ENCODE measurements at places on chromosomes 13 and 19.

DNA sequence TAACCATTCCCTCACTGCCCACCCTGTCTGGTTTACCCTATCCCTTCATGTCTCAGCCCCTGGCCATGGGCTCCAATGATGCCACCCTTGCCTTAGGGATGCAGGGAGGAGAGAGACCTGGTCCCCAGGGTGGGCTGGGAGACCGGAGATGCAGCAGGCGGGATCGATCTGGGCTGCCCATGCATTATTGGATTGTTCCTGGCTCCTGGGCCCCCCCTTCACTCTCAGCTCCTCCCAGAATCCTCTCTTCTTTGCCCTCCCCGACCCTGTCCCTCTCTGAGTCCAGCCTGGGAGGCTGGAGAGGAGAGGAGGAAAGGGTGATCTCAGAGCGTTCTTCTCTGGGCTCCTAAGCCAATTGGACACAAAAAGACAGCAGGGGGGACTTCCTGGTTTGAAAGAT lies 5.8 kb downstream of the KASH5 start:
- peak; percentile 22 for DNase-seq

DNA sequence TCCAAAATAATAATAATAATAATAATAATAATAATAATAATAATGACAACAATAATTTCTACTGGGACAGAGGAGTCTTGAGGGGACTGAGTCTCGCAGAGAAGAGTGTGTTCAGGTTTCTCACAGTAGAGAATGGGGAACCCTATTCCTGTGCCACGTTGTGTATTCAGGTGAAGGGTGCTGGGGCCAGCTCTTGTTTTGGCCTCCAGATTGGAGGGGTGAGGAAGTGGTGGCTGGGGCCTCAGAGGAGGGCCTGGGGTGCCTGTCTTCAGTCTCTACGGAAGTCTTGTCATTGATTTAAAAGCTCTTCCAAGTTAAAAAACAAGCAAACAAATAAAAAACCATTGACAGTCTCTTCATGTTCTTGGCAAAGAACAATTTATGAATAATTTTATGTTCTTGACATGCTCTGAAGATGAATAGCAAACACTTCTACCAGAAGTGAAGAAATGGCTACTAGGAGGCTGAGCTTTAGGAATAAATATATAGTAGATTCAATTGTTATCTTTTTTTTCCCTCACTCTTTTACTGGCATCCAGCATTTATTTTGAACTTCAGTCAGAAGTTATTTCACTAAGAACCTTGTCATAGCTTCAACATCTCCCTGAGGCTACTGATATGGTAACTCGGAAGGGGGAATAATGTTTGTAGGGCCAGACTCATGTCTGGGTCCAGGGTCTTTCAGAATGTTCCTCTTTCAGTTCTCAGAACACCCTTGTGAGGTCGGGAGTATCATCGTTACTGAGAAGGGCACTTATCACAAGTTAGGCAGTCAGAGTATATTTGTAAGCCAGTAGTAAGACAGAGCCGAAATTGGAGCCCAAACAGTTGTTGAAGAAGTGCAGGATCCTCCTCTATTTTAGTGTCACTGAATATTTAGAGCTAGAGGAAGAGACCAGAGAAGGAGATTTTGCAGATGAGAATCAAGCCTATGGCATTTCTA lies 13.1 kb downstream of the LRCH1 start:
- DNase-seq = no peak

- no peak for DNase-seq
Observed at GRCh38 chr13:102651392-102651791, 43.5 kb downstream of the METTL21C start.

DNA sequence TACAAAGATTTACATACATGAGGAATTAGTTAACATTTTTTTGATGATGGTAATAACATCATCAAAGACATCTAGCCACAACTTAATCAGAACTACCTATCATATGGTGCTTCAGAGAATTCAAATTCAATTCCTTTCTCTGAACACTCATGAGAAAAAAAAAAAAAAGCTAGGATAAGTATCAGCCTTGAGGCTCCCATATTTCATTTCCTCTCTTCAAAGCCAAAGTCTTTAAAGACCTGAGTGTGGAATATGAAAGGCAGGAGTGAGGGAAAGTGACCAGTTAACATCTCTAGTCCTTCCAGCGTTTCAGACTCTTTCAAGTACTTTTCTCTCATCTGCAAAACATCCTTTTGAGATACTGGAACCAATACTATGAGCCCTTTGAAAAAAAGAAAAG lies 137.5 kb downstream of the DCLK1 start:
- DNase-seq = no peak

DNA sequence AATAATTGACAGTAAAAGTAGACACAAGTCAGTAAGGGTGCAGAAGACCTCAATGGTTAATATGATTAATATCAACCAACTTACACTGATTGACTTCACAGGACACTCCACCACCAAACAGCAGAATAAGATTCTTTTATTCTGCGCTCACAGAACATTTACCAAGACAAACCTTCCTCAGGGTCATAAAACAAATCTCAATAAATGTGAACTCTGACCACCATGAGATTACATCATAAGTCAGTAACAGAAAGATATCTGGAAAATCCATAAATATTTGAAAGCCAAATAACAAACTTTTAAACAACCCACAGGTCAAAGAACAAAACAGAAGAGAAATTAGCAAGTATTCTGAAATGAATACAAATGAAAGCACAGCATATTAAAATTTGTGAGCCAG lies 99.7 kb downstream of the SPACA7 start:
- DNase-seq = no peak

- peak; percentile 28 for DNase-seq
Observed at GRCh38 chr19:46786236-46787039, 2.0 kb downstream of the SLC1A5 start.

GRCh38 chr13:75651013-75651412 lies 14.9 kb downstream of the LMO7 start:
- DNase-seq = no peak

DNA sequence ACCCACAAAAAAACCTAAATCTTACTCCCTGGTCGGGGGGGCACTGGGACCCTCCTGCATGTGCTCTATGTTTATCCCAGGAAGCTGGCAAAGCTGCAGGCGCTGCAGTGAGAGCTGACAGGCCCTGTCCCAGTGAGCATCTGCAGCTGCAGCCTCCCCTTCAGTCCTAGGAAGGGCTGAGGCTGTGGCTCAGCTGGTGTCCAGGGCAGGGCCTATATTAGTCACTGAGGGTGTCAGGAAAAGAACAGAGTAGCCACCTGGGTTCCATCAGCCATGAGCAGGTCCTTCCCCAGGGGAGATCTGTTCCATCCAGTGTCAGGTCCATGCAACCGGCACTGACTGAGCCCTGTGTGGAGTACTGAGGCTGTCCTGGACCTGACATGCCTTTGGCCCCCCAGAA lies 120.5 kb downstream of the TNFRSF19 start:
- no peak for DNase-seq

- DNase-seq = no peak
Observed at GRCh38 chr13:36829753-36830152, 10.7 kb downstream of the RFXAP start.

DNA sequence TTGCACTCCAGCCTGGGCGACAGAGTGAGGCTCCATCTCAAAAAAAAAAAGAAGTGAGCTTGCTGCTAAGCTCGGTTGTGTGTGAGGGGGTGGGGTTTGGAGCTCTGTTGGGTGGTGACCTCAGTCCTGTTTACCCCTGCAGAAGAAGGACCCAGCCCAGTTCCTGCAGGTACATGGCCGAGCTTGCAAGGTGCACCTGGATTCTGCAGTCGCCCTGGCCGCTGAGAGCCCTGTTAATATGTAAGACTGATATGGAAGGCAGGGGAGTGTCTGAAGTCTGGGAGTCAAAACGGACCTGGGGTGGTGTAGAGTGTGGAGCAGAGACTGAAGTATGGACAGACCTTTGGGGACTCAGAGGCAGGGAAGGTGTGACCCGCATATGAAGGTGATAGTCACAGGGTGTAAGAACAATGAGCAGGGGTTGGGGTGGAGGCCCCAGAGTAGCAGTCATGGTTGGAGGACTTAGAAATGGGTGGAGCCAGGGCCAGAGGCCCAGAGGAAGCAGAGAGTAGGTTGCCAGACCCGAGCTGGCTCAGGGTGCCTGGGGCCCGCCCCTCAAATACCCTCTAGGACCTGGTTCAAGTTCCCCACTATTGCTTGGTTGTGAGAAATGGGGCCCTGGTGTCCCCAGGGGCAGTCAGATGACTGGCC lies 13.2 kb downstream of the CLASRP start:
- no peak for DNase-seq

- DNase-seq = no peak
Observed at GRCh38 chr19:40358773-40359172, 10.3 kb downstream of the PLD3 start.

GRCh38 chr19:14471436-14472187 lies 3.5 kb downstream of the PTGER1 start:
- DNase-seq = no peak

GRCh38 chr13:110258876-110259631 lies 47.9 kb downstream of the COL4A1 start:
- DNase-seq = no peak

DNA sequence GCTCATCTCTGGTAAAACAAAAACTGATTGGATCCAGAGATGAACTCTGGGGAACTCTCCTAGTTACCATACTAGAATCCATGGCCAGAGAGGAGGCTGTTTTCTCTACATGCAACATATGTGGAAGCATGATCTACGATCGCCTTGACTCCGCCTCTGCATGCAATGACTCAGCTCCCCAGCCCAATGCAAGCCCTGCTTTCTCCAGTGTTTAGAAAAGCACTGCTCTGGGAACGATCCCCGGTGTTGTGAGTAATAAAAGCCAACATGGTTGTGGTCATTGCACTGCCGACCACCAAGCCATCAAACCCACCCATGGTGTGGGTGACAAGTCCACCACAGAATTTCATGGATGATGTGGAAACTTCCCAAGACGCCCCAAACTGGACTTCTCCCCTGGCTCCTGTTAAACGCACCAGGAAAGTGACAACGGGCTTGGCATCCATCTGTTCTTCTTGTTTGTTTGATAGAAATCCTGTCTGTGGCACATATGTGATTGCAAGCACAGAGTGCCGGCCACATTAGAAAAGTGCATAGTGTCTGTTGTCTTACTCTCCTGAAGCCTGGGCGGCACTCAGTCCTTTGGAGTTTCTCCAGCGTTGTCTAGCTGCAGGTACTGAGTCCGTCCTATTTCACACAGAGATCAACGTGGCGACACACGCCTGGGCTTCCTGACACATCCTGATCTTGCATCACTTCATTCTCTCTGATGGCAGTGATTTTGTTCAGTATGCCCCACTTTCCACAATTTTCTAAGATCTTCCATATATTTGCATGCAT lies 36.4 kb upstream of the VSTM2B start:
- no peak for DNase-seq

GRCh38 chr19:19471682-19472081 lies 43.7 kb downstream of the TSSK6 start:
- no peak for DNase-seq

DNA sequence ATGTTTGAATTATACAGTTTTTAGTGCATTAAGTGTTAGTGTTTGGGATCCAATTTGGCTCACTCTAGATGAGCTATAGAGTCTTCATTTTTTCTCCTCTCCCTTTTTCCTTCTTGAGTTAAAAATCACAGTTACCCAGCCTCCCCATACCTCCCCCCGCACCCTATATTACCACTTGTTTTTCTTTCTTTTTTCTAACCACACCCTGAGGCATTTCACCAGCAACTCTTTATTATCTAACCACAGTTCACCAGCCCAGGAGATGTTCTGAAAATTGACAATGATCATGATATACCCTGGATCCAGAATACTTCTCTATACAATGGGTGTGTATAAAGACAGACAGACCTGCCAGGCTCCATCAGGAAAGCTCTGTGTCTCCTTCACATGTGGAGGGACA lies 86.5 kb upstream of the UBL3 start:
- no peak for DNase-seq

DNA sequence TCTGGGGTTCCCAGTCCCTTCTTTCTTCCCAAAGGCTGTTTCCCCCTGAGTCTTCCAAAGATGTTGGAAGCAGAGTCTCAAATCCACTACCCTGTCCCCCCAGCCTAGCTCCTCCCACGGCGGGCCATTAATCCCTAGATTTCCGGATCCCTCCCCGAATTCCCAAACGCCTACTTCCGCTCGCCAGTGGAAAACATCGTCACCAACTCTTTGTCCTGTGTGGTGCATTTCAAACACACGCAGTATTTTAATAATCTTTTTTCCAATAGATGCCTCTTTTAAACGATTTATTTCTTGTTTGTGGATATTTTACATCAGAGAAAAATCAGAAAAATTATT lies 610 bp downstream of the ZNF791 start:
- DNase-seq = peak; percentile 67

DNA sequence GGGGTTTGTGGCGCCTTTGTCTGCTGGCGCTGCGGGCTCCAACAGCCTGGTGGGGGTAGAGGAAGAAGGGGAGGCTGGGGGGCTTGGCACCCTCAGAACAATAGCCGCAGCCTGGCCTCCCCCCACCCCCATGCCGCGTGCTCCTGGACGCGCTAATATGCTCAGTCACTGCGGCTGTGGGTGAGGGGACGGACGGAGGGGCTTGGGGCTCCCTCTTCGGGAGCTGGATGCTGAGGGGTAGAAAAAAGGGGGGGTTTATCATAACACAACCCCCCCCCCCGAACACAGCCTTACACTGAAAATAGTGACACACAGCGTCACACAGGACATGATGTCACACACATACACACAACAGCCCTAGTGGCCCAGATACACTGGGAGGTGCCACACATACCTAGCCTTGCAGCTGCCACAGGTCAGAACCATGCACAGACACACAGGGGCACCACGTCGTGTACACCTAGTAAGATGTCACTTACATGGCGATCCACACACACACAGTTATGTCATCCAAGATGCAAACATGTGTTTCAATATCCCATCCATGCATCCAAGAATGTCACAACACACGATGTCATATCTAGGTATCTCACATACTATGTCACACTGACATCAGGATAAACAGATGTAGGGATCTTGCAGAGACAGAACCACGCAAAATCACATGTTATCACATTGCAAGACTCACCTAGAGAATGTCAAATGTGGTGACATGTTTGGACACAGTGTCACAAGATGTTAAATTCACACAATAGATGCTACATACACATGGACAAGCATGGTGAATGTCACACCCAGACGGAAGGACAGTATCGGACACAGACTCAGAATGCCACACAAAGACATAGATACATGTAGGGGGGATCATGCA lies 806 bp downstream of the MAST1 start:
- DNase-seq = no peak

- no peak for DNase-seq
Observed at GRCh38 chr13:40800559-40800958, 11.1 kb downstream of the SLC25A15 start.

- DNase-seq = no peak
Observed at GRCh38 chr13:53144826-53145225, 116.2 kb downstream of the OLFM4 start.

GRCh38 chr13:25657157-25657556 lies 285.4 kb downstream of the ATP8A2 start:
- no peak for DNase-seq

GRCh38 chr13:67069117-67069767 lies 160.9 kb downstream of the PCDH9 start:
- no peak for DNase-seq

Data from posterior cingulate gyrus (tissue), 11 donors.